Heart right ventricle (tissue), 16 donors: ENCODE measurements at places on chromosomes 16 and 17.

DNA sequence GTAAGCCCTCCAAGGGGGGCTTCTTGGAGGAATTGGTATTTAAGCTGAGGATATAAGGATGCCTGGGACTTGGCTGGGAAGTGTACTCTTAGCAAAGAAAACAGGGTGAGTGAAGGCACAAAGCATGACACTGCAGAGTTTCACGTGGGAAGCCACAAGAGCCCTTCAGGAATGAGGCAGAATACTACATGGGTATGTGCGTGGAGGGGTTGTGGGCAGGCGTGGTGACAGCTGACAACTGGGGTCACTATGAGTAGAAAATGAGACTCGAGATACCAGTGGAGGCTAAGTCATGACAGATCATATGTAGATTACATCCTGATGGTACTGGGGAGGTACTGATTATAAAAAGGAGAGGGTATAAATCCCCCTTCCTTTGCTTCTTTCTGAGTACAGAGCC lies 78.1 kb upstream of the XYLT1 start:
- no peaks in the 10 kb centered on the region for H3K4me1 ChIP-seq
- H3K4me3 ChIP-seq, result no peak overlapping the region
- H3K27ac ChIP-seq, result no peak overlapping the region
- H3K36me3 ChIP-seq, result no peaks in the 10 kb centered on the region
- H3K27me3 ChIP-seq, result no peaks in the 10 kb centered on the region

GRCh38 chr17:49916854-49917515 lies 52.0 kb upstream of the DLX4 start:
- H3K27ac ChIP-seq, result no peak overlapping the region
- no peaks in the 10 kb centered on the region for H3K36me3 ChIP-seq
- H3K27me3 ChIP-seq, result peaks cover 47% of the 10 kb centered on the region
- DNase-seq, result no peak
- no peak overlapping the region for H3K4me3 ChIP-seq

GRCh38 chr17:40311575-40311974 lies 2.6 kb downstream of the RARA start:
- no peaks in the 10 kb centered on the region for H3K27me3 ChIP-seq
- peak overlapping the region; percentile 76 for H3K27ac ChIP-seq
- peaks cover 90% of the 10 kb centered on the region for H3K4me1 ChIP-seq
- no peak overlapping the region for H3K4me3 ChIP-seq
- DNase-seq, result peak; percentile 71

GRCh38 chr17:20189302-20189701 lies 180.1 kb downstream of the SPECC1 start:
- H3K36me3 ChIP-seq, result no peaks in the 10 kb centered on the region
- no peak for DNase-seq
- no peak overlapping the region for H3K4me3 ChIP-seq
- H3K27ac ChIP-seq, result no peak overlapping the region

GRCh38 chr16:65446427-65446826 lies 324.6 kb upstream of the CDH11 start:
- no peak overlapping the region for H3K4me3 ChIP-seq
- no peak for DNase-seq
- H3K36me3 ChIP-seq, result no peaks in the 10 kb centered on the region

- no peak for DNase-seq
- no peak overlapping the region for H3K27ac ChIP-seq
- peaks cover 51% of the 10 kb centered on the region for H3K36me3 ChIP-seq
- no peaks in the 10 kb centered on the region for H3K27me3 ChIP-seq
- peaks cover 27% of the 10 kb centered on the region for H3K4me1 ChIP-seq
Observed at GRCh38 chr17:6642592-6642991, 1.7 kb downstream of the TXNDC17 start.

DNA sequence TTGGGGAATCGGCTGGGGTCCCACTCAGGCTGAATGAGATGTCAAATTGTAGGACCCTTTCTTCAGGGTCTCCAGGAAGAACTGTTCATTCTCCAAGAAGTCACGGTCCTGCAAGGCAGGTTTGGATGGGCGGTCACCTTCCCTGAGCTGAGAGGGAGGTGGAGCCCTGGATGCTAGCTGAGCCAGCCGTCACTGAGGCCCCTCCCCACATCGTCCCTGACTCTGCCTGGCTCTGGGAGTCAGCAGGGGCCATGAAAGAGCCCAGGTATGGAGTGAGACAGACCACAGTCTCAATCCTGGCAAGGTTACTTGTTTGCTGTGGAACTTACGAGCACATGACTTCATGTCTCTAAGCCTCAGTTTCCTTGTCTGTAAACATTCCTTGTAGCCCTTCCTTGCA lies 6.0 kb upstream of the MRPL38 start:
- H3K27me3 ChIP-seq, result no peaks in the 10 kb centered on the region
- no peak overlapping the region for H3K4me3 ChIP-seq
- H3K27ac ChIP-seq, result no peak overlapping the region
- peaks cover 10% of the 10 kb centered on the region for H3K4me1 ChIP-seq
- no peak for DNase-seq
- no peaks in the 10 kb centered on the region for H3K36me3 ChIP-seq
